ENCODE measurements at places on chromosomes 5 and 9.

DNA sequence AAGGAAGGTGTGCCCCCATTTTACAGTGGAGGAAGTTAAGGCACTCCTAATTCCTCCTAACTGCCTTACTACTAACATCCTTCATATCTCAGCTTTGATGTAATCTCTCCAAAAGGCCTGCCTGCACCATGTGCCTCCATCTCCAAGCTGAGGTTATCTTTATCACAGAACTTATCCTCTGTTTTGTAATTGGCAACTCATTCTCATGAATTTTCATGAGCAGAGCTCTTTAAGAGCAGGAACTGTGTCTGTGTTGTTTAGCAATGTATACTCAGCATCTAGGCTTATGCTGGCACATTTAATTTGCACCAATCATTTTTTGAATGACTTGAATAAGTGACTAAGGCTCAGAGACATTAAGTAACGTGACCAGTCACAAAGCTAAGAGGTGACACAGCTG lies 147.9 kb upstream of the VLDLR start:
- DNase-seq: no peak

DNA sequence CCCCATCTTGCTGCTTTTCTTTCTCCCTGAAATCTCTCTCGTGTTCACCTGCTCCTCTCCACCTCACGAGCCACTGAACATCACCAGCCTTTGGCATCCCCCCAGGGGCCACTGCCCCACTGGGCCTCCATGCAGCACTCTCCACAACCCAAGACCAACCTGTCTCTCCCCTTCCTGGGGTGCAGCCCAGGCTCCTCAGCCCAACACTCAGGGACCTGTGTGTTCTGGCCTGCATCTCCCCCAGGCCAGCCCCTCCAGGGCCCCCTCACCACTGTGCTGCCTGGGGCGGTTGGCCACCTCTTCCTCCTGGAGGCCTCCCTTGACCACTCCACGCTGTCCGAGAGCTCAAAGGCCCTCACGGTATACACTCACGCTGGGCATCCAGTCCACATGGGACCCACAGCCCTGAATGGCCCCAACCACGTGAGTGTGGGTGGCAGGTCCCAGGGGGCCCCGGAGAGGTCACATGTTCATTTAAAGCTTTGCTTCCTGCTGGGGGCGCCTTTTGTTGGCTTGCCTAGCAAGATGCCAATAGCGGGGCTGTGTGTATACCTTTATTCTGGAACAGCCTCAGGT lies 453 bp upstream of the DOK3 start:
- peak; percentile 74 for DNase-seq

- DNase-seq: no peak
Measured at GRCh38 chr5:74199436-74200210, 440.9 kb downstream of the ENC1 start.

DNA sequence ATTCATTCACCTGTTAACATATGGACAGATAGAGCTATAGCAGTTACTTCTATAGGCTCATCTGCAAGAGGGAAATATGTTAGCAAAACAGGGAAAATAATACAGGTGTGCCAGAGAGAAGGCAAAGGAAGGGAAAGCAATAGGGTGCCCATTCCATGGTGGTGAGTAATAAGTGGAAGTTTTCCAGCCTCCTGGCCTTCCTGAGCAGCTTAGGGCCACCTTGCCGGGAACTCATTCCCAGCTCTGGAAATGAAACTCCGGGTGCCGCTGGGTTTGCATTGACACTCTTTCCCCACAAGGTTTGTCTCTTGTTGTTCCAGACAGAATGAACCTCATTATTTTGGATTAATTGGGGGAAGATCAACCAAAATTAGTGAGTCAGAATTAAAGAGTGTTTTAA lies 58.4 kb downstream of the SLC1A3 start:
- no peak for DNase-seq

DNA sequence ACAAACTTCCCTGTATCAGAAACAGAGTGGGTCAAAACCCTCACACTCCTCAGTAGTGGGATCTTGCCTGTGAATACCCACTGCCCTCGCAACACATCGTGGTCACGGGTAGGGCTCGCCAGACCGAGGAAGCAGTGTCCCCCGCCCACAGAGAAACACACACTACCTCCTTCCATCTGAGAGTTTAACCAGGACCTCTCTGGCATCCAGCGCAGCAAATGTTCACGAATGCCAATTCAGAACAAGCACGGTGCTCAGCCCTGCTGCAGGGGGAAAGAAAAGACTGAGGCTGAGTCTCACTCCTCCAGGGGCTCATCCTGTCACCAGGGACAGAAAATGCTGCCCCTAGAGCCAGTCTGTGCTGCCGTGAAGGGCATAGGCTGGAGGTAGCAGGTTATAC lies 42.5 kb upstream of the SYNPO start:
- no peak for DNase-seq

DNA sequence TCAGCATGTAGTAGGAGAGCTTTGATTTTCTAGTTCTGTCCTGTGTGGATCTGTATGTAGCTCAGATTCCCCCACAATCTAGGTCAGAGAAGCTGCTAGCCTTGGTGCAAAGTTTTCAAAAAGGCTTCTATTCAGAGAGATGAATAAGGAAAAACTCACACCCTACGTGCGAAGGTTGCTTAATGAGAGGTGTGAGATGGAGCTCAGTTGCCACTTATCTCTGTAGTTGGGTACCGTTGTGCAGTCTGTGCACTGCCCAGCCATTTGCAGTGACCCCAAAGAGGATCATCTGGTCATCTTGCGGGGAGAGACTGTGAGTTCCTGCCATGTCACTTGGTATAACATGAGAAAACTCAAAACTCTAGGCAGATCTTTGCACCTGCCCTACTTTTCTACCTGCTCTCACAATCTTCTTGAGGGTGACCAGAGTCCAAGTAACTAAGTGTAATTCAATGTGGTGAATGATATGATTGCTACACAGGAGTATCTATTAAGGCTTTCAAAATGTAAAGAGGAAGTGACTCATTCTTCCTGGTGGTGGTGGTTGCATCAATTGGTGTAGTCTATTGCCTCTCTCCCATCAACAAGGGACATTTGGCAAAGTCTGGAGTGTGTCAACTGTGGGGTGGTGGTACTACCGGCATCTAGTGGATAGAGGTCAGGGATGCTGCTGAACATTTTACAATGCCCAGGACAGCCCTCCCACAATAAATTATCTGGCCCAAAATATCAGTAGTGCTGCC lies 65.2 kb downstream of the TMC1 start:
- DNase-seq: no peak

Data from GM13977 (cell line).